ENCODE measurements at places on chromosomes 6 and 20.

DNA sequence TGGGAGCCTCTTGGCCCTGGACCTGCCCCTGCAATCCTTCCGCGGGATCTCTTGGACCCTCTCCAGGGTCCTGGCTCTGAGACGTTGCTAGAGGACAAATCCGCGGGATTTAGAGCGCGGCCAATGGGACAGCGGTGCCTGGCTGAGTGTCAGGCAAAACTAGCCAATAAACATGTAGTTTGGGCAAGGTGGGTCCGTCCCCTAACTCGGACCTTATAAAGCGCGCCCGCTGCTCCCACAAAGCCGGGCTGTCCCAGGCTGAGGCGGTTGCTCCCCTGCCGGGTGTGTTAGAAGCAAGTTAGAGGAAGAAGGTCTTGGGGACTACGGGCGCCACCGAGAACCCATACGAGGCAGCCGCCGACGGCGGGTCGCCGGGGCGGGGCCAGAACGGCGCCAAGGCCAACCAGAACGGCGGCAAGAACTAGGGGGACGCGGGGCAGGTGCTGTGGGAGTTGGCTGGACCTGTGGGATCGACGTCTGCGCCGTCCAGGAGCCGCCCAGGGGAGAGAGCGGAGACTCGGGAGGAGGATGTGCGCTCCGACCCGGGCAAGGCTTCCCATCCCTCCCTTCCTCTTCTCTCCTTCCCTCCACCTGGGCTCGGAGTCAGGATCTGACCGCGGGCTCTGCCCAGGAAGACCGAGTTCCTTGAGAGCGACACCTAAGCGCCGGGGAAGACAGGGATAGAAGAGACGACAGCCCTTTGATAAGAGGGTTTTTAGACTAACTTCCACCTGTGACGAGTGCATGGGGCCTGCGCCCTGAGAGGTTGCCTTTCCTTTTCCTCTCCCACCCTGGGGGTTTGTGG lies 6.5 kb upstream of the TMEM14A start:
- DNase-seq, result peak; percentile 59

GRCh38 chr20:22686097-22686496 lies 101.7 kb upstream of the FOXA2 start:
- DNase-seq, result no peak

DNA sequence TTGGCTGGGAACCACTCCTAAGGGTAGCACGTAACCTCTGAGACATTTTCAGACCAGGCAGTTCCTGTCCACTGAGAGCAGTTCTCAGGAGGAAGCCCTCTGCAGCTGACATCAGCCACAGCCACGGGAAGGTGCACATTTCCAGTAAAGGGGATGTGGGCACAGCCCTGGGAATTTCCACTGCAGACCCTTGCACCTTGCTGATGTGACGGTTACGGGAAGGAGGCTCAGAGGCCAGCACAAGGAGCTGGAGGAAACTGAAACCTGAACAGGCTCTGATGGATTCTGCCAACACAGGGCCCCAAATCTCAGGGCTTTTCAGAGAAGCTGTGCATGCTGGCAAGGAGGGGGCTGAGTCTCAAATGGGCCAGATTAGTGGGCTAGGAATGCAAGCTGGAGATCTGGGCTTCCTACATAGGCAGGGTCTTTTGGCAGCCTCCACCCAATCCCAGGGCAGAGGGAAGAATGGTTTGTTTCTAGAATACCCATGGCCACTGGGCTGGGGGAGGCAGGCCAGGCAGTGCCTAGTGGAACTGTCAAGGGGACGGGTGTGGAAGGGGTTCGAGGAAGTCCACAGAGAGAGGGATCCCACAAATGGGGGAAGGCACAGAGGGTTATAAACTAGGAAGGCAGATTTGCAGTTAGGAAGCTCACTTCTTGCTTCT lies 14.2 kb downstream of the EBF4 start:
- DNase-seq, result no peak

- no peak for DNase-seq
These were observed 1.3 kb upstream of the CNKSR3 start for GRCh38 chr6:154511791-154512190.
